ENCODE measurements at places on chromosomes 2 and 18.
A peak's percentile ranks its signal among the peaks of the same experiment; 100 is the strongest.

- no peak for DNase-seq
These were observed 106.9 kb upstream of the SP3 start for GRCh38 chr2:174072069-174072468.

GRCh38 chr18:12154361-12154760 is 60.7 kb downstream of the ANKRD62 start:
- DNase-seq, result no peak

DNA sequence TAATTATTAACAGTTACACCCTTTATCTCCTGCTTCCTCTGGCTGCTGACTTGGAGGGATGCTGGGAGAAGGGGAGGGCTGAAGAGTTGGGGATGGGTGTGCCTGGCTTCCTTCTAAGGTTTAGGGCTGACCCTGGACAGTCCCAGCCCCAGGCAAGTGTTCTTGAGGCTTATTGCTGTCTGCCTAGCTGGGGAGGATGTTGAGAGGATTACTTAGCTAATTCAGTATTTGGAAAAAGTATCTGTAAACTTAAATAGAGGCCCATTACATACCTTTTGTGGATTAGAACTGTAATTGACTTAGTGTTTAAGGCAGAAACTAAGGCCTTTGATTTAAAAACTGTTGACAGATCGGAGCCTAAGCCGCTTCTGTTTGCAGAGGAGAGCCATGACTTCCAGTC is 67.6 kb downstream of the AGAP1 start:
- no peak for DNase-seq

DNA sequence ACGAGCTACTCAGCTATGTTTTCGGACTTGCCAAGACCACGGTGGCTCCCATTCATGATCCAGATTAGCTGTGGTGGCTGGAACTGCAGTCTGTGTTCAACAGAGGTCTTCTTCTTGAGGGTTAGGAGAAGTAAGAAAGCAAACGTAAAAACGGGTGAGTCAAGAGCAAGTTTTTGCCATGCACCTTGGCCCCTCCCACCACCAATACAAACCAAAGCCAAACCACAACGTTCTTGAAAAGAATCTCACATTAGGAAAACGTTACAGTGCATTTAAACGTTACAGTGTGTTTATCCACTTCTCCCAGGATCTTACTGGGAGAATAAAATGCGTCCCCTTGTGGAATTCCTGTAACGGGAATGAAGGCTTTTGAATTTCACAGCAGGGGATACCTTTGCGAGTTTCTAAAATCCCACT is 725 bp downstream of the FBXO48 start:
- peak; percentile 51 for DNase-seq

GRCh38 chr2:206531996-206532543 is 88.7 kb downstream of the ADAM23 start:
- no peak for DNase-seq

- DNase-seq, result no peak
These were observed 21.5 kb upstream of the ATP9B start for GRCh38 chr18:79047556-79048244.

DNA sequence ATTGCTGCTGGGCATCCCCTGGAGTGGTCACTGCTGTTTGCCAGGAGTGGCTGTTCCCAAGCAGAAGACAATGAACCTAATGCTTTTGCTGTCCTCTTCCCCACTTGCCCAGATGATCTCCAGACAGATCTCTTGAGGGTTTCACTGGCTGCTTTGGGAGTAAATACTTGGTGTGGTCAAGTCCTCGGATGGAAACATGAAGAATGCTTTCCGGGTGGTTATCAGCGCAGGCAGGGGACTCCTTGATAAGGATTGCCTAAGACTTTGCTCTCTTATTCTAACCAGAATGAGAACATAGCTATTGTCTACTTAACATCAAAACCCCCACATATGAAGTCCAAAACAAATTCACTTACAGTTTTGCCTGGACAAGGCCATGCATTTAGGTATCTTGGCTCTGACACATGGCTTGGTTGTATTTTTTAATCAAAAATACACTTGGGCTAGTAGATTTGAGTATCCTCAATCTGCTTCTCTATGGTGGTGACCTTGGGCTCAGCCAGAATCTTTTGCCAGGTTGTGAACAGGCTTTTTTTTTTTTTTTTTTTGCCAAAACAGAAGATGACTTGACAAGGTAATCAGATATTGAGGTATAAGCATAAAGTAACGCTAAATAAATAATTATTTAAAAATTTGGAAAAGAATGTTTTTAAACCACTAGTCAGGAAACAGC is 34.8 kb upstream of the MYO3B start:
- no peak for DNase-seq

- DNase-seq, result no peak
These were observed at the start of gene IL1R1 for GRCh38 chr2:102141970-102142828. TSS of gene IL1R1 (plus strand) at chr2:102142746. CDS start at chr2:102157725, 14,979 bp downstream.

GRCh38 chr2:216789081-216789480 is 70.8 kb downstream of the TNP1 start:
- no peak for DNase-seq

- no peak for DNase-seq
These were observed 29.3 kb upstream of the CEP68 start for GRCh38 chr2:65026704-65027464.

DNA sequence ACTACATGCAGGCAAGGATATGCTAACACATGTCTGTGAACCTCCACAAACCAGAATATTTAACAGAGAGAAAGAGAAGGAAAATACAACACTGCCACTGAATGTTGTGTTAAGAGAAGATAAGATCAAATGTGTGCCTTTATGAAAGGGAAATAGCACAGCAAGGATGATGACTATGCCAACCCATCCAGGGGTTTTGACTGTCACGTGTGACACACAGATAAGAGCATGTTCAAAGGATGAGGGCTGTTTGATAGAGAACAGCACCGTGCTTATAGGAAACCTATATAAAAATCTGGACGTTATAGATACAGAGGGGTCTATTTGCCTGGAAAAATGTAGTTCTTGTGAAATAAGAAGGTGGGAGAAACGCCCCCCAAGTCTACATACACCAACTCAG is 911.8 kb downstream of the CPS1 start:
- DNase-seq, result no peak

GRCh38 chr2:74228772-74229171 is 30.4 kb downstream of the MTHFD2 start:
- DNase-seq, result no peak

DNA sequence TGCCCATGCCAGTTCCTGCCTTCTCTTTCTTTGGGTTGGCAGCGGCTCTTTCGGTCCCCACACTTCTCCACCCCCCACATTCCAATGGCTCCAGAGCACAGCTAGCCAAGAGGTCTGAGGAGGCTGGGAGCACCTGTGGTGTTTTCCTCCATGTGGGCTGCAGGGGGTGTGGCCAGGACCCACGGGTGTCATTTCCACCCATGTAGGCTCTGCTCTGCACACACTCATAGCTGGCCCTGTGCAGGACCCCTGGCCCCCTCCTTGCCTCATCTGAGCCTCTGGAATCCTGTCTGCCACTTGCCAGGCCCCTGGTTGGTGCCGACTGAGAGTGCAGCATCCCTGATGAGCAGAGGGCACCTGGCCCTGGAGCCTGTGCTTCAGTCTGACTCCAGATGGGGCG is 46.3 kb downstream of the DYSF start:
- no peak for DNase-seq

- DNase-seq, result no peak
These were observed 120.3 kb upstream of the CAPN13 start for GRCh38 chr2:30927465-30928075.

DNA sequence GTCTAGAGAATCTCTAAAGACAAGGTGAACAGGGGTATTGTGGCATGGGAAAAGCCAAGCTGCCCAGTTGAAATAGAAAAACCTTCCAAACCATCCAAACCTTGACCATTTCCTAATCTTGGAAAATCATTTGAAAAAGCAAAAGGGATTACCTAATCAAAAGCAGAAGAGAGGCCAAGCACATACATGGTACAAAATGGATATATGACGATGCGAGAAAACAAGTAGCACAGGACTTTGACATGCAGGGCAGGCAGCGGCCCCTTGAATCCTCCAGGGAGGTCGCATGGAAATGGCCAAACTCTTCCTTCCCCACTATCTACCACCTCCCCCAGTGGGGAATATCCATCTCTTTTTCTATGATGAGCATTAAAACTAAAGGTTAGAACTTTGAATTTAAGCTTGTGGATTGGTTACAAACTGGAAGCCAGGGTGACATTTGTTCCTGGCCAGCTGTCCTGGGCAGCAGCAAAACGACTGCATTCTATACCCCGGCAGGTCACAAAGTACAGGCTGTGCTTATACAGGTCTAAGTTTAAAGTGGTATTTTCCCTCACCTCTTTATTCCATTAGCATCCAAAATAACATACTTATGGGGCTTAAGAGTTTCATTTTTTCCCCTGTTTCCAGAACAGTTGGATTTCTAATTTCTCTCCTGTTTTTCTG is 24.7 kb downstream of the MYOM1 start:
- DNase-seq, result no peak

GRCh38 chr2:181458871-181459270 is 1.7 kb downstream of the ITGA4 start:
- DNase-seq, result no peak

DNA sequence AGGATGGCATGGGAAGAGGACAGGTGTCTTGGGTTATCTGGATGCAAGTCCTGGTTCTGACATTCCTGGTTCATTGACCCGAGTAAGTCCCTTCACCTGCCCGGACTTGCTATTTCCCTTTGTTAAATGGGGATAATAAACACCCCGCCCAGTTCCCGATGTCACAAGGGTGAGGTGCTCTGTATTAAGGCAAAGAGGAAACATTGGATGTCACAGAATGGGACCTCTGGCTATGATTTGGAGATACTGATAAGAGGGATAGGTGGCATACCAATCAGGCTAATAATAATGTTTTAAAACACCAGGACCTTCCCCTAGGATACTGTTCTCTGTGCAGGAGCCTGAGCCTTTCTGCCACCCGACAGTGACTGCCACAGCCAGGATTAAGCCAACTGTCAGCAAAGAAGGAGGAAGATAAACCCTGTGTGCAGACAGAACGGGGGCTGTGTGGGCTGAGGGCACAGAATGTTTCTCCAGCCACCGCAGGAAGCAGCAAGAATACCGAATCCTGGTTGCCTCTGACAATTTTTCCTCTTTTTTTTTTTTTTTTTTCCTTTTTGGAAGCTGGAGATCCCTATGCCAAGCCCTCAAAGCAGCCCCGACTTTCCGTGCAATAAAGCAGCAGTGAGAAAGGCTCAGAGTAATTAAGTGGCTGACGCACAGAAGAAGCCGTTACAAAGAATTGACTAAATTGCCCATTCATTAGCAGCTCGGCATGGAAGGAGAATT is 336.6 kb downstream of the SMAD2 start:
- no peak for DNase-seq

DNA sequence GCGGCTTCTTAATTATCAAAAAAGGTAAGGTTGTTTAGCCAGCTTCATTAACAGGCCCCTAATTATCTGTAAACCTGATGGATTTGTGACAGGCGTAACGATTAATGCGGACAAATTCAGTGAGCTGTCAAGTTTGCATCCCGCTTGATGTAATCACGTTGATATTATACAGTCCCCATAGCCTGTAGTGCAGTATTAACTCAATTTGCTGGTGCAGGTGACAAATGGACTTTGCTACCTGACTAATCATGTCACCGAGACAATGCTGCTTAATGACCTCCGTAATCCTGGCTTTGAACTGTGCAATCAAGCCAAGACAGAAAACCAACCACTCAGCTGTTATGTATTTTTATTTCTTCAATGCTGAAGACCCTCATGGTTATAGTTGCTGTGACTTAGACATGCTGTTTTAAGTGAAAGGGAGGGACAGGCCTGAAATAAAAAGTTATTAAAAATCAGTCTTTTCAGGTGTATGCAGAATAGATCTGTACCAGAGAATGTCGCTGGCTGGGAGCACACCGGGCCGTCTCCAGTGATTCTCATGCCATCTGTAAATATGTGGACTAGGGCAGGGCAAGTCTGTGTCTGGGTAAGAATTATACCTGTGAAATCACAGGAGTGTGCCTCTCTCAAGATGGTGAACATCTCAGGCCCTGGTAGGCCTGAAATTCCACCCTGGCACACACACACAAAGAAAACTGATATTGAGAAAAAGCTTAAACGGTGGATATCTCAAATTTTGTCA is 4.3 kb downstream of the TSHZ1 start:
- DNase-seq, result no peak

GRCh38 chr2:109356324-109357035 is 227.5 kb downstream of the SH3RF3 start:
- no peak for DNase-seq

DNA sequence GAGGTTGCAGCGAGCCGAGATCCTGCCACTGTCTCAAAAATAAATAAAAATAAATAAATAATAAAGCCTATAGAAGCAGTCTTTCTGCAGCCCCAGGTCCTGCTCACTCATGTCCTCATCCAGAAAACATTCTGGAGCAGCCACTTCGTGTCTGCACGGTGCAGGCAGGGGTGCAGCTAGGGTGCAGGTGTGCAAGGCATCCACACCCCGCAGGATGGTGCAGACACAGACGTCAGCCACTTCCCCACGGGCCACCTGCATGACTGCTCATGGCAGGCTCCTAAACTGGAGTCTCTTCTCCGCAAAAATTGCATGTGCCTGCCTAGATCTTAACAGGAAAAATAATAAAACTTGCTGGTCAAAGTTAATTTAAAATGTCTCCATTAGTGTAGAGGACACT is 80.2 kb upstream of the SNTG2 start:
- DNase-seq, result no peak

DNA sequence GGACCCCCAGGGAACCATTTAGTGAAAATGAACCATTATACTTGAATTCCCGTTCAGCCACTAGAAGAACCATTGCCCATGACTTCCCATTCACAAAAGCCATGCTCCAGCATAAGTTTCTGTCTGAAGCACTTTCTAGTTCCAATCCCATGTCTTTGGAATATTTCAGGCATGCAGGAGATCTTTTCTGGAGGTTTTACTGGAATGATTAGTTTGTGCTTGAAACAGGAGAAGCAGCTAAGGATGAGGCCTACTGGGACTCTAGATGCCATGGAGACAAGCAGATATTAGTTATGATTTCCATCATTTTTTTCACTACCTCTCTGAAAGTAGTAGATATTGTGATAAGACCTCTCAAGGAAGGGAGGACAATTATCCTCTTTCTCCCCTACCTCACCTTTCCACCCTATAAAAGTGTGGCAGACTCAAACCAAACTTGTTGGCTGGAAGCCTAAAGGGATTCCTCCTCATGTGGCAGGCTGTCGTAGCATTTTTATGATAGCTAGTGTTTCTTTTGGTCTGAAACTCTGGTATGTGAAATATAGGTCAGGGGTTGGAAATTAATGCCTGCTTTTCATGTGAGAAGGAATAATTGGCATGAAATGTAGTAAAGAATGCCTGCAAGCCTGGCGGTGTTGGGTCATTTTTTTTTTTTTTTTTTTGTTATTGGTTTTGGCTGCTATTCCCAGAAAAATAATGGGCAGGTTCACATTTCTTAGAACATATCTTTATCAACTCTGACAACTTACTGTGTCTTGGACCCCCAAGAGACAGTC is 29.3 kb upstream of the MMADHC start:
- DNase-seq, result no peak

- no peak for DNase-seq
These were observed at the start of gene SIX2 for GRCh38 chr2:45009303-45009927. TSS of gene SIX2 (minus strand) at chr2:45009452. CDS start at chr2:45009110, 342 bp downstream.

DNA sequence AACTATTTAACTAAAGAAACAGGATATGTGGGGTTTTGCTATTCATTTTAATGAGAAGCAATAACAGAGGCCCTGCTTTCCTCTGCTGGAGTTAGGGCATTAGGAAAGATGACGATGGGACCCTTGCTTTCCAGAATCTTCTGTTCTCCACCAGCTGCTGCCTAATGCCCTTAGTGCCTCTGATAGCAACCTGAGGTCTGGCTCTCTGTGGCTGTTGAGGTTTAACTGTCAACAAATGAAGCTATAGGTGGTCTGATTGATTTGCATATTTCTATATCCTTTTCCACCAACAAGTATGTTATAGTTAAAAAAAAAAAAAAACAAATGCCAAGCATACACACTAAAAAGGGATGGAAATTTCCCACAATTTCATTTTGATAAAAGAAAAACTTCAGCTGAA is 115.1 kb upstream of the NCK2 start:
- DNase-seq, result no peak

Measured in stimulated activated CD8-positive, alpha-beta memory T cell treated with anti-CD3 and anti-CD28 coated beads, Interleukin-15, amount 100 ng/mL, for 48 hours (primary cell).